ENCODE measurements at places on chromosomes 2 and 18.

DNA sequence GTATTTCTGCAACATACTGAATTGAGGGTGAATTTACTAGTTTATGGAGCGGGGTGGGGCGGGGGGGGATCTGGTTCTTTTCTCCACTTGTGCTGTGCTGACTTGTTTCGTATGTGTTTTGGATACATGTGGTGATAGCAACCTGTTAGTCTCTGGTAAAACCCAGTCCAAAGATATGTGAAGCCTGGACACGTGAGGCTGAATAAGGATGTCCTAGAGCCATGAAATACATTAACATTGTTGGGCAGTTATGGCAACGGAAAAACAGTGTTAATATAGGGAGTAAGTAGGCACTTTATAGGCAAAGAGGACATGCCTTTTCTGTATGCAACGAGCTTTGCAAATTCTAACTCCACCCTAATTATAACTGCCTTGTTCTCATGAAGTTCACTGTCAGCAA lies 42.1 kb upstream of the NEMP2 start:
- DNase-seq, result no peak

DNA sequence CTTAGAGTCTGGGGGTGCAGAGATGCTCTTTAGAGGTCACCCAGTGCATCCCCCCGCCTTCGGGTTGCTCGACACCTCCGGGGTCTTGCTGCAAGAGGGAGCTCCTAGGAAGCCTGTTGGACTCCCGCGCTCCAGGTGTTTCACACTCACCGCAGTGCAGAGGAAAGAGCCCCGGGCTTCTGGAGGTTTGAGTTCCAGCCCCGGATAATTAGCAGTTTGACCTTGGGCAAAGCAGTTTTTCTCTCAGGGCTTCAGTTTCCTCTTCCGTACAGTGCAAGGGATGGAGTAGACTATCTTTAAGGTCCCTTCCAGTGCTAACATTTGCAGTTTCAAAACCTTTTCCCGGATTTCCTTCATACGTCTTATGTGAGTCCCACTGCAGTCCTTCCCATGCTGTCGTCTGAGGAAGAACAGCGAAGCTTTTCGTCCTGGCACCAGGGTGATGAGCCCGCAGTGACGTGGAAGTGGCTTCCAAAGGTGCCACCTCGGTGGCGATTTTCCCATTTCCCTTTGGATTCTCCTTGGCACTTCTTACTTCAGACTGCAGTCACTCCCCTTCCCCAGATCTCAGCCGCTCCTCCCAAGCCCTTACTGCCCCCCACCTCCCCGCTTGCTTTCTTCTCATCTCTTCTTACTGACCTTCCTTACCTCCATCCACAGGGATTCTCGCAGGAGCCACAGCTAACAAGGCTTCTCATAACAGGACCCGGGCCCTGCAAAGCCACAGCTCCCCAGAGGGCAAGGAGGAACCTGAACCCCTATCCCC lies 585 bp downstream of the PNKD start:
- DNase-seq, result no peak

DNA sequence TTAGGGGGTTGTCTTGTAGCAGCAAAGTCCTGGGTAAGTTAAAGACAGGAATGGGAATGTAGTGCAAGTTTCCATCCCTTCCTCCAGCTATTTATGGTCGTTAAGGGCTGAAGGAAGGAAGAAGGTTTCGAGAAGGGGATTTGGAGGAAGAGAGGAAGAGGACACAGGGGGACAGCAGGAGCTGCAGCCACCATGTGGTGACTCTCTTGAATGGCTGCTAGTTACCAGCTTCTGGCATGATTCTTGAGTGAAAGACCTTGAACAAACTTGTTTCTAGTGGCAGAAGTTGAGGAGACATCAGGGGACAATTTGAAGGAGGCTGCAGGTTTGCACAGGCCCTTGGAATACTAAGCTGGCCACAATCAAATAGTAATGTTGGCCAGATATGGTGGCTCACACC lies 116.6 kb downstream of the MTX2 start:
- DNase-seq, result no peak

DNA sequence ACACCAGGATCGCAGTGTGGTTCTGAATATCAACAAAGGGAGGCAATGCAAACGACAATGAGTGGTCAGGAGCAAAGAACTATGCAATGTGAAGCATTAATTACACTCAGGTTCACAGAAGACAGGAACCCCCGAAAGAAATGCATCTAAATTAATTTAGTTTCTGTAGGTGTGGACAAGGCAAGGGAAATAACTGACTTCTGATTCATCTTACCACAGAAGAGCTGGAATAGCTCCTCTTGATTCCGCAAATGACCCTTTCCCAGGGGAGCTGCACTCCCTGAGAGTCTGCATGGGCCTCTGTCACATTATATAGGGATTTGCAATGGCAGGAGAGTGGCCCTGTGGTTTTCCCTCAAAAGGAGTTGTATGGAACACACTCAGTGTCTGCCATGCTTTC lies 263.9 kb upstream of the APCDD1 start:
- no peak for DNase-seq

DNA sequence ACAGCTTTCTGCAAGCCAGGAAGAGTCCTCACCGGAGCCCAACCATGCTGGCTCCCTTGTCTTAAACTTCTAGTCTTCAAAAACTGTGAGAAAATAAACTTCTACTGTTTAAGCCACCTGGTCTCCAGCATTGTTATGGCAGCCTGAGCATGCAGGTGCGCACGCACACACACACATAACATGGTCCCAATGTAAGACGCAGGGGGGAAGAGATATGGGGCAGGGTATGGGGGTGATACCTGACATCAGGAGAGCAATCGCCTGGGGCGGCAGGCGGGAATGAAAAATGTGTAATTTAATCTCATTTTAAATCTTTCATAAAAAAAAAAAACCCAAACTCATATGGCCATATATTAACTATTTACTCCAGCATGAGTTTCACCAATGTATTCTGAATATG lies 18.0 kb downstream of the HJURP start:
- no peak for DNase-seq

- DNase-seq, result no peak
Measured at GRCh38 chr2:164617466-164617865, 3.8 kb downstream of the GRB14 start.

DNA sequence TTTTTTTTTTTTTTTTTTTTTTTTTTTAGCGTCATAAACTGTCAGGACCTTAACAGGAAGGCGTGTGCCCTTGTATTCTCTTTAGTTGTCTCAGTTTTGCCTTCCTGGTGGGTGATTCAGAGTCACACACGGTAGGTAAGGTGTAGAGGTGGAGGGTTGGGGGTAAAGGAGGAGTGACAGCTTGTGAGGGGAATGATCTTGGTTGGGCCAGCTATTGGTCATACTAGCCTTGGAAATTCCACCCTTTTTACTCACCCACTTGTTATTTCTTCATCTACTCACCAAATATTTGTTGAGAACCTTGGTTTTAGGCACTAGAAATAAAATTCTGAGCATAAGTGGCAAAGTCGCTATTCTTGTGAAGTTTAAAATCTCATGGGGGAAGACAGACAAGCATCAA lies 22.2 kb downstream of the SMIM21 start:
- DNase-seq, result no peak

DNA sequence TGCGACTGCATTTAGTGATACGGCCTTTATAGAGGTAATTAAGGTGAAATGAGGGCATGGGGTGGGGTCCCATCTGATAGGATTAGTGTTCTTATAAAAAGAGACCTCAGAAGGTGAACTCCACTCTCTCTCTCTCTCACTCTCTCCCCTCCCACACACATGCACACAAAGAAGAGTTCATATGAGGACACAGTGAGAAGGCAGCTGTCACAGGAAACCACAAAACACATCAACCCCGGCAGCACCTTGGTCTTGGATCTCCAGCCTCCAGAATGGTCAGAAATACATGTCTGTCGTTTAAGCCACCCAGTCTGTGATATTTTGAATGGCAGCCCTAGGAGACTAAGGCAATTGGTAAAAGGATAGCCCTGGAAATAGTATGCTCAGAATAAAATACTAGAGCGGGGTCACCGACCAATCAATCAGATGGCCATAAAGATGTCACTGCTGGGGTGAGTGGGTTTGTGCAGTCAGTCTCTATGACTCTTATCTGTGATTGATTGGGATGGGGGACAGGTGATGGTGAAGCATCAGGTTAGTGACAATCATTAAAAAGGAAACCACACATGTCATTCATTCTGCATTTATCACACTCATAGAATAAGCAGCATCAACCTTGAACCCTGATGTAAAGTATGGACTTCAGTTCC lies 118.9 kb upstream of the POU3F3 start:
- no peak for DNase-seq

Data from dorsolateral prefrontal cortex (tissue), 122 donors.